ENCODE measurements at places on chromosomes 6 and 20. TPM values are rescaled to one million over a fixed set of nuclear protein-coding genes. Genes with fewer than 3 reads are reported as not detected.

DNA sequence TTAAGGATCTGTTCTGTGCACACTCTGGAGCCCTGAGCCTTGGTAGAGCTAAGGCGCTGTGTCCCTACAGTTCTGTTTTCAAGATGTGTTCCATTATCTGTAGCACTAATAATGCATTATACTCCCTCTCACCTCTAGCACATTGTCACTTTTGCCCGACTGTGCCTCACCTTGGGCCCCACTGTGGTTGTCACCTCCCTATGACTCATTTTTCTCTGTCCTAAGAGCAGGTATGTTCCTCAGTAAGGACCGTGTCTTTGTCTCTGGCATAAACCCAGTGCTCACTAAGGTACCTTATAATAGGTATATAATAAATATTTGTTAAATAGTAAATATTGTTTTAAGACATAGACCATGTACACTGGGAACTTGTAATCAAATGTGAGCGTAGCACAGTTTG, 942.5 kb upstream of the CITED2 start:
- no peaks in the 10 kb centered on the region for H3K4me1 ChIP-seq
- no peak overlapping the region for H3K27ac ChIP-seq
- DNase-seq, result no peak
- H3K4me3 ChIP-seq, result no peak overlapping the region
- H3K36me3 ChIP-seq, result no peaks in the 10 kb centered on the region
- H3K27me3 ChIP-seq, result no peaks in the 10 kb centered on the region

- DNase-seq, result peak; percentile 72
- H3K4me3 ChIP-seq, result peak overlapping the region; percentile 90
- peaks cover 65% of the 10 kb centered on the region for H3K4me1 ChIP-seq
- H3K27me3 ChIP-seq, result no peaks in the 10 kb centered on the region
- H3K36me3 ChIP-seq, result peaks cover 34% of the 10 kb centered on the region
Measured at GRCh38 chr6:20403766-20404640, 2.3 kb downstream of the E2F3 start.

- no peak overlapping the region for H3K4me3 ChIP-seq
- H3K36me3 ChIP-seq, result no peaks in the 10 kb centered on the region
- DNase-seq, result no peak
- H3K4me1 ChIP-seq, result no peaks in the 10 kb centered on the region
Measured at GRCh38 chr6:1633366-1634021, 23.8 kb downstream of the FOXC1 start.

DNA sequence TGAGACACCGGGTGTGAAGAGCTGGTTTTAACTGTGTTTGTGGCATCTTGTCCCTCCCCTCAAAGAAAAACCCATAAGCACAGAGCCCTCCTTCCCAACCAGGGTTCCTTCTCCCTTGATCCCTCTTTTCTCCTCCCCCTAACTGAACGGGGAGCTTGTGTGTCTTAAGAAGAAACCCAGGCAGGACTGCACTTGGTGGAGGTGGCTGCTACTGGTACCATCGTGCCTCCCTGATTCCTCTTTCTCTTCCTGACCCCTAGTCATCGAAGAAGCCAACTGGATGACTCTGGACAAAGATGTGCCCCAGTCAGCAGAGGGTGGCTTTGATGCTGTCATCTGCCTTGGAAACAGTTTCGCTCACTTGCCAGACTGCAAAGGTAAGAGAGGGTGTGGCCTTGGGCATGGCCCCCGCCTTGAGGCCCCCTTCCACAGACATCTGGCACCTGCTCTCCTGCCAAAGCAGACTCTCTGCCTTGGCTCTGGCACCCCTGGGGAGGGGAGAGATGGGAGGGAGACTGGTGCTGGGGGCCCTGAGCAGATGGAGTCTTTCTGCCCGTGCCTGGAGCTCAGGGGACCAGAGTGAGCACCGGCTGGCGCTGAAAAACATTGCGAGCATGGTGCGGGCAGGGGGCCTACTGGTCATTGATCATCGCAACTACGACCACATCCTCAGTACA, 2.1 kb downstream of the GNMT start:
- no peak overlapping the region for H3K27ac ChIP-seq
- H3K27me3 ChIP-seq, result peaks cover 4% of the 10 kb centered on the region
- H3K36me3 ChIP-seq, result peaks cover 11% of the 10 kb centered on the region

DNA sequence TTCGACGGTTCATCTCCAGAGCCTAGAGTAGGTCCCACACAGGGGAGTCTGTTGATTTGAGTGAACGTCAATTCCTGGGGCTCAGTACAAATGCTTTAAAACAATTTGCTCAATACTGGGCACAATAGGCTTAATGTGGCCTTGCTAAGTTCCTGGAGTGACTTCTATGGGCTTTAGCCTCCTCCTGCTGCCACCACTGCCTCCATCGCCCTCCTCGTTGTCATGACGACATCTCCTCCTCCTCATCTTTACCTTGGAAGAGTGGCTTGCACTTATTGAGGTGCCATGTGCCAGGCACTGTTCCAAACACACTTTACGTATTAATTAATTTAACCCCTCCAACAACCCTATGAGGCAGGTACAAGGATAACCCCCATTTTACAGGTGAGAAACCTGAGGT, 11.8 kb upstream of the ZMYND8 start:
- no peak overlapping the region for H3K4me3 ChIP-seq
- H3K36me3 ChIP-seq, result no peaks in the 10 kb centered on the region
- no peaks in the 10 kb centered on the region for H3K27me3 ChIP-seq
- H3K4me1 ChIP-seq, result peaks cover 9% of the 10 kb centered on the region

Gene SF3B5
- total RNA-seq, result 141 TPM

Gene IMPG1
- not detected for total RNA-seq

Gene CDH4
- total RNA-seq, result not detected

Measured in activated CD4-positive, alpha-beta T cell treated with anti-CD3 and anti-CD28 coated beads, Interleukin-2, amount 10 ng/mL, durations not matched to agents 7 days and 5 days (primary cell).